ENCODE measurements at places on chromosomes 13 and 19.

DNA sequence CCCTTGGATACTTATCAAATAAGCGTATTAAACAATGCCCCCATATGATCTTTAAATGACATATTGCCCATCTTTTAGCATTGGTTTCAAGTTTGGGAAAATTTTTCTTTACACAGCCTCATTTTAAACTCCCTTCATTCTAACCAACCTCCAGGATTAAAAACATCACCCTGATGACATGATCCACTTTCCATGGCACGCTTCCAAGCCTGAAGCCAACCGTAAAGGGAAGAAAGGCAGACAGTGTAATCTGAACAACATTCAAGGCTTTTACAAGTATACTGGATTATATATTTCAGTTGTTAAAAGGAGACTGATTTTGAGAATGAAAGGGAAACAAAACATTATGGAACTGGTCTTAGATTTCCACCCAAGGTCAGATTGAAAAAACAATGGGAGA lies 1721.9 kb downstream of the OLFM4 start:
- no peak for DNase-seq

- peak; percentile 56 for DNase-seq
These were observed 5.5 kb upstream of the POU4F1 start for GRCh38 chr13:78608688-78609463.

GRCh38 chr13:110811771-110812120 lies 98.2 kb downstream of the ING1 start:
- DNase-seq: no peak

DNA sequence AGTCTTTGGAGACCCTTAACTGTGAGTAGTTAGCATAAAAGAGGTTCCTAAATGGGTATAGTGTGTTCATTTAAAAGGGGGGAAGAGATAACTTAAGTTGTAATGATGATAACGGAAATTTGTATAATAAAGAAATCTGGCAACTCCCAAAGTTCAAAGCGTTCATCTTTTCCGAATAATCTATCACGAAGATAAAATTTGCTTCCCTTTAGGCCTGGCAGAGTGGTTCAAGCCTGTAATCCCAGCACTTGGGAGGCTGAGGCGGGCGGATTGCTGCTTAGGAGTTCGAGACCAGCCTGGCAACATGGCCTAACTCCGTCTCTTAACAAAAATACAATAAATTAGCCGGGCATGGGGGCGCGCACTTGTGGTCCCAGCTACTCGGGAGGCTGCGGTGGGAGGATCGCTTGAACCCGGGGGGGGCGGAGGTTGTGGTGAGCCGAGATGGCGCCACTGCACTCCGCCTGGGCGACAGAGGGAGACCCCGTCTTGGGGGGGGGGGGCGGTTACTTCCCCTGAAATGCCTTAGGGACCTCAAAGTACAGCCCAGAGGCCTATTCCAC lies 934 bp downstream of the N4BP2L2 start:
- DNase-seq: no peak

DNA sequence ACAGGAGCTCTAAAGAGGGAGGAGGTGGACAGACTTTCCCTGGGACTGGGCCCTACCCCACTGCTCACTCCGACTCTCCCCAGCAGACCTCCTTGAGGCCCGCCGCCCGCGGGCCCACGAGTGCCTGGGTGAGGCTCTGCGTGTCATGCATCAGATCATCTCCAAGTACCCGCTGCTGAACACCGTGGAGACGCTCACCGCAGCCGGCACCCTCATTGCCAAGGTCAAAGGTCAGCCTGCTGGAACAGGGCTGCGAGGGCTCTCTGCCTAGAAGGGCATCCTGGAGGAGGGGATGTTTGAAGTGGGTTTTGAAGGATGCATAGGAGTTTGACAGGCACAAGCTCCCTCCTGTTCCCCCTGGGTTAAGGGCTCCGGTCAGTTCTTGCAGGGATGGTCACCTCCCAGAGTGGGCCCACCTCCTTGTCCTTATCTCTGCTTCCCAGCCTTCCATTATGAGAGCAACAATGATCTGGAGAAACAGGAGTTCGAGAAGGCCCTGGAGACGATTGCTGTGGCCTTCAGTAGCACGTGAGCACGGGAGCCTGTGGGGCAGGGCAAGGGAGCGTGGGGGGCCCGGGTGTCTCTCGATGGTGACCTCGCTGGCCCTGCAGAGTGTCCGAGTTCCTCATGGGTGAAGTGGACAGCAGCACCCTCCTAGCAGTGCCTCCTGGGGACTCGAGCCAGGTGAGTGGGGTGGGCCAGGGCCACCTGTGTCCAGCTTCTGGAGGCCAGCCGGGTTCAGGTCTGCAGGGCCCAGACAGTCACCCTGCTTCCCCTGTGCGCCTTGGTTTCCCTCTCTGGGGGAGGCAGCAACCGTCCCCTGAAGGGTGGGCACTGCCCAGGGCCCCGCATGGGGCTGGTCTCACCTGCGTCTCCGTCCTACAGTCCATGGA lies 6.3 kb downstream of the ARHGAP45 start:
- DNase-seq: no peak

- peak; percentile 74 for DNase-seq
These were observed 5.7 kb downstream of the ZNF574 start for GRCh38 chr19:42081584-42082203.

GRCh38 chr13:31020996-31021395 lies 88.5 kb downstream of the TEX26 start:
- DNase-seq: no peak

GRCh38 chr13:93922063-93922855 lies 557.2 kb downstream of the DCT start:
- DNase-seq: peak; percentile 23

DNA sequence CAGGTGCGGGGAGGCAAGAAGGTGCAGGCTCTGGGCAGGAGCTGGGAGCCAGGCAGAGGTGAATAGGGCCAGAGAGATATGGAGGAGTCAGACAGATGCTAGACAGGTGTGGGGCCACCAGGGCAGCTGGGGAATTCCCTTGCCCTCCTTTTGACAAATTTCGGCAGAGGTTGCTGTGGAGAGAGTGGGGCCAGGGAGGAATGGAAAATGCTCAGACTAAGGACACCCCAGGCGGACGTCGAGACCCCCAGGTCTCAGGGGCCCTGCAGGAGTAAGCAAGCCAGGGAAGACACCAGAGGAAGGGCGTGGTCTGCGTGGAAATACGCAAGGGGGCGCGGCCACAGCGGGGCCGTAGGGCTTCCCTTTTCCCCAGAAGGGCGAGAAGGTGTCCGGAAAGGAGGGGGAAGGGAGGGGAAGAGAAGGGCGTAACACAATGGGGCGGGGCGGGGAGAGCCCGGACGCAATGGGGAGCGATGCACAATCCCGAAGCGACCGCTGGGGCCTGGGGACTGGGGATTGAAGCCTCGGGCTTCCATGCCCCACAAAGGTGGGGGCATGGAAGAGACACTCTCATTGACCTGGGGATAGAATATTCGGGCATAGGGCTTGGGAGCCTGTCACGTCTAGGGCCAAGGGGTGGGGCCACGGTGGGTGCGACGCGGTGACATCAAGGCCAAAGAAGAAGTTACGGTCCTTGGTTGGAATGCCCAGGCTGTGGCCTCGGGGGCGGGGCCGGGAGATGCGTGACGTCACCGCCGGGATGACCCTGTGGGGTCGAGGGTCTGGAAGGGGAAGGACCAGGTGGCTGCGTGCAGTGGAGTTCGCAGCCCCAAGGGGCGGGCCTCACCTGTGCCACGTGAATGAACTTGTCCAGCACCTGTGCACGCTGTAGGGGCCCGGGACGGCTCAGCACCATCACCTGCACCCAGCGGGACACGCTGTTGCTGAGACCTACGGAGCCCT lies 8.2 kb downstream of the RASGRP4 start:
- peak; percentile 35 for DNase-seq

DNA sequence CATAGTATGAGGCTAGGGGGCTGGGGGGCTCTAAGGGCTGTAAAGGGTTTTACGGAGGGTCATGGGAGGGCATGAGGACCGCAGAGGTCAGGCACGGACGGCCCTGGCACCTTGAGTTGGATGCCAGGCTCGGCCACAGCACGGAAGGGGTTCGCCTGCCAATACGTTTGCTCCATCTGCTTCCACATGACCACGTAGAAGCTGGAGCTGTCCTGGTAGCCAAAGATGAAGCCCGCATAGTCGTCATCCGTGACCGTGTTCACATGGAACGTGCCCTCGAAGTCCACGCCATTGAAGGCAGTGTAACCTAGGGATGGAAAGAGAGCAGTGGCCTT lies 6.4 kb downstream of the COMP start:
- no peak for DNase-seq

- no peak for DNase-seq
These were observed 52.1 kb downstream of the FLT1 start for GRCh38 chr13:28442839-28443238.

GRCh38 chr13:111225810-111226546 lies 94.5 kb upstream of the TEX29 start:
- no peak for DNase-seq

DNA sequence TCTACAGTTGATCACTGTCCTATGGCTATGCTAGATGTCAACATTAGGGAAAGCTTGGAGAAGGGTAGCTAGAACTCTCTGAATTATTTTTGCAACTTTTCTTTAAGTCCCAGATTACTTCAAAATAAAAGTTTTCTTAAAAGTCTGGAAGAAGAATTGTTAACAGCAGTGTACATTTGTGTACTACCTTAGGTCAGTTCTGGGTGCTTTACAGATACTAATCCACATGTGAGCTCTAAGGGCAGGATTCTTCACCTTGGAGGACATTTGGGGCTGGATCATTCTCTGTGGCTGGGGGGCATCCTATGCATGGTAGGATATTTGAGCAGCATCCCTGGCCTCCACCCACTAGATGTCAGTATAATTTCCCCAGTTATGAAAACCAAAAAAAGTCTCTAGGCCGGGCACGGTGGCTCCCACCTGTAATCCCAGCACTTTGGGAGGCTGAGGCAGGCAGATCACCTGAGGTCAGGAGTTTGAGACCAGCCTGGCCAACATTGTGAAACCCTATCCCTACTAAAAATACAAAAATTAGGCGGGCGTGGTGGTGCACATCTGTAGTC lies 2.8 kb downstream of the BRME1 start:
- DNase-seq: peak; percentile 47

- no peak for DNase-seq
These were observed 18.6 kb upstream of the CCNE1 start for GRCh38 chr19:29793116-29793727.

- no peak for DNase-seq
These were observed 8.5 kb downstream of the CYSLTR2 start for GRCh38 chr13:48662226-48662625.

DNA sequence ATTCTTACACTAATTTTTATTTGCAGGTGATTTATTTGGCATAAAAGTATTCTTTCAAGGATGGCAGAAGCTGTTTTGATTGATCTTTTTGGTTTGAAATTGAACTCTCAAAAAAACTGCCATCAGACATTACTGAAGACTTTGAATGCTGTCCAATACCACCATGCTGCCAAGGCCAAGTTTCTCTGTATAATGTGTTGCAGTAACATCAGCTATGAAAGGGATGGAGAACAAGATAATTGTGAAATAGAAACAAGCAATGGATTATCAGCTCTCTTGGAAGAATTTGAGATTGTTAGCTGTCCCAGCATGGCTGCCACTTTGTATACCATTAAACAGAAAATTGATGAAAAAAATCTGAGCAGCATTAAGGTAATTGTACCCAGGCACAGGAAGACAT lies 1.2 kb downstream of the LACC1 start:
- no peak for DNase-seq

GRCh38 chr13:51557875-51558612 lies 26.2 kb upstream of the WDFY2 start:
- DNase-seq: no peak

DNA sequence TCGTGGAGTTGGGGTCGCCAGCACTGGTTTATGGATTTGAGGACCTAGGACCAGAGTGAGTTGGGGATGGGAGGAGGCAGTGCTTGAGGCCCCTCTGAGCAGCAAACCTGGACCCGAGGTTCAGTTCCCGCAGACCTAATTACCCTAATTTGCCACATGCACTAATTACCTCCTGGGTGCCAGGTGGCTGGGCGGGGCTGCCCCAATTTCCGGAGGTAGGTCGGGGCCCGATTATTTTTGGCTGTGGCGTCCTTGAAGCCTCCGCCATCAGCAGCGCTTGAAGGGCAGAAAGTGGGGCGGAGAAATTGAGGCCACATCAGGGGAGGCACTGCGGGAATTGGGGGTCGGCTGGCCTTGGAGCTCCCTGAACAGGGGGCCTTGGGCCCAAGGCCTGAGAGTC lies 5.9 kb upstream of the HOMER3 start:
- DNase-seq: no peak

GRCh38 chr13:51849145-51850101 lies 4.4 kb upstream of the TMEM272 start:
- DNase-seq: peak; percentile 23

DNA sequence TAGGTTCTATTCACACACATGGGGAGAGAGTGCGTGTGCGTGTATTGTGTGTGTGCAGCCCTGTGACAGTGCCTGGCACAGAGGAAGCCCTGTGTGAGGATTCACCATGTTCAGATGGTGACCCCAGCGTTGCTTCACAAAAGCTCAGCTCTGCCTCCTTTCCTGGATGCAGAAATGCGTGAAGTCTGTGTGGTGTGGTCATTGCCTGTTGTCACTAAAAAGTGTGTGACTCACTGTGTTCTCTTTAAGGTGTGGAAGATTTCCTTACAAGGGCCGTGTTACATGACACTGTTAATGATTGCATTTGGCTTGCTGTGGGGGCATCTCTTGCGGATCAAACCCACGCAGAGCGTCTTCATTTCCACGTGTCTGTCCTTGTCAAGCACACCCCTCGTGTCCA lies 19.5 kb upstream of the DCUN1D2 start:
- no peak for DNase-seq

- no peak for DNase-seq
These were observed 15.6 kb downstream of the TRPM4 start for GRCh38 chr19:49173198-49173597.

- DNase-seq: no peak
These were observed 27.2 kb upstream of the KCTD4 start for GRCh38 chr13:45228002-45228401.

DNA sequence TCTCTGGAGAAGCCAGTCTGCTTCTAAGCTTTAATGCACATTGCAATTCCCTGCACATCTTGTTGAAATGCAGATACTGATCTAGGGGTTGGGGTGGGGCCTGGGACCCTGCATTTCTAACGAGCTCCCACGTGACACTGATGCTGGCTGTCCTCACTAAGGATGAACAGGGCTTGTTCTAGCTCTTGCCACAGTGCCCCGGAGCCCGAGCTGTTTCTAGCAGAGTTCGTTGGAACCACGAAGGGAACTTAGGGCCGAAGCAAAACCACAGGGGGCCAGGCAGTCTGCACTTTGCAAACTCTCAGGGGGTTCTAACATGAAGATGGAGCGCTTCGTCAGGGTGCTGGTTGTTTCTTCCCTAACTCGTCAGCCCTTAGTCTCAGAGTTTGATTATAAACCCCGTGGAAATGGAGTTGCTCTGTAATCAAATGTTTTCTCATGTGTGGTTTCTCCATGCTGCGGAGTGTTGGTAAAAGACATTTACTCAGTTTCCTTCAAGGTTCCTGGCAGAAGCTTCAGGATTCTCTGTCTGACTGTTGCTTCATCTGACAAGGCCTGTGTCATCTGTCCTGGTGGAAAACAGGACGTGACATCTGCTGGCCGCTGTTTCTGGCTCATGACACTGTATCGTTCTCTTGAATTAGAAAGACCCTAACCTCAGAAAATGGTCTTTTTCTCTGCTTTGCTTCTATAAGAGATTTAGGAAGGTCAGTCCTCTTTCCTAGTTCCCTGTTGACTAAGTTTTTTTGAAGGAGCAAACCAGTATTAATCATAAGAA lies 221.5 kb downstream of the TEX29 start:
- no peak for DNase-seq

GRCh38 chr19:15180451-15181390 lies 20.1 kb downstream of the NOTCH3 start:
- no peak for DNase-seq

- no peak for DNase-seq
These were observed 69.9 kb downstream of the ABCC4 start for GRCh38 chr13:95231393-95231792.

- peak; percentile 25 for DNase-seq
These were observed 39.7 kb downstream of the TPT1 start for GRCh38 chr13:45301263-45301662.
